CD4-positive, alpha-beta T cell treated with Interleukin-15 for 1 hour (primary cell): ENCODE measurements at places on chromosomes 5 and 9.

- no peak for DNase-seq
Observed at GRCh38 chr5:180487556-180487955, 6.6 kb upstream of the CNOT6 start.

DNA sequence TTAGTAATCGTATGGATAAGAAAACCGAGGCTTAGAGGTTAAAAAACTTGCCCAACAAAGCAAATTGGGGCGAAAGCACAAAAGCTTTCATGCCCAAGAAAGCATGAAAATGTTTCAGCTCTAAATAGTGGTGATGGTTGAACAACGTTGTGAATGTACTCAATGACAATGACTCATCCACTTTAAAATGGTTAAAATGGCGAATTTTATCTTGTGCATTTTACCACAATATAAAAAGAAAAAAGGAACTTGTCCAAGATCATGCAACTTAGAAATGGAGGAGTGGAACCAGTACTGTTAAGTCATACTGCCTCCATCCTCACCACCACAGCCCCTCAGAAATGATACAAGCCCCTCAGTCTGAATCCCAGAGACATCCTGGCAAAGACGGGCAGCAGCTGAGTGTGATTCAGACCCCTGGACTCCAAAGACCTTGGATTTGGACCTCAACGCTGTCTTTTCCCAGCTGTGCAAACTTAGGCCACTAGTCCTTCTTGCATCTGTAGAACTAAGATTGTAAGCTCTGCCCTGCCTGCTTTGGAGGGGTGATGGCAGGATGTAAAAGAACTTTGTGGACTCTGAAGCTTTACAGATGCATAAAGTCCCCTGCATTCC is 158.4 kb downstream of the GABBR2 start:
- no peak for DNase-seq

GRCh38 chr5:75706016-75706415 is 11.2 kb downstream of the POC5 start:
- no peak for DNase-seq

GRCh38 chr5:56674441-56674840 is 140.9 kb upstream of the MAP3K1 start:
- no peak for DNase-seq

DNA sequence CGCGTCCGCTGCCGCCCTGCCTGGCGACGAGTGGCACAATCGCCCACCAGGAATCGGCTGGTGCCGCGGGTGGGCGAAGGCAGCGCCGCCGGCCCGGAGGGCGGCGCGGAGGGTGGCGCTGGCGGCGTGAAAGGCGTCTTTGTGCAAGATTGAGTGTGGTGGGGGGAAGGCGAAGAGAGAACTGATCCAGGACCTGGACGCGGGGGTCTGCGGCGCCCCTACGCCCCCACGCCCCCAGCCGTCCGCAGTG is 4.6 kb upstream of the RGMB start:
- no peak for DNase-seq

- no peak for DNase-seq
Observed at GRCh38 chr5:168020542-168021294, 270.7 kb upstream of the WWC1 start.

DNA sequence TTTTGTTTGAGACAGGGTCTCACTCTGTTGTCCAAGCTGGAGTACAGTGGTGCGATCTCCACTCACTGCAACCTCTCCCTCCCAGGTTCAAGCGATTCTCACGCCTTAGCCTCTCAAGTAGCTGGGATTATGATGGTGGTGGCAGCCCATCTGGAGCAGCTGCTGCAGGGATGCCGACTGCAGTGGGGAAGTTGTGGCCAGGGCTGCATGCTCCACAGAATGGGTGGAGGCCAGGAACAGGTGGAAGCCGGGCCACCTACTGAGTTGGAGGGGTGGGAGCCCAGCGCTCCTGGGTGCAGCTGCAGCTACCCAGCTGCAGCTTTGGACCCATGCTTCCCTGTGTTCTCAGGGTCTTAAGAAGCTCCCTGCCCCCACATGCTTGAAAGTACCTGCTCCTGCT is 99.7 kb downstream of the SCAI start:
- no peak for DNase-seq

DNA sequence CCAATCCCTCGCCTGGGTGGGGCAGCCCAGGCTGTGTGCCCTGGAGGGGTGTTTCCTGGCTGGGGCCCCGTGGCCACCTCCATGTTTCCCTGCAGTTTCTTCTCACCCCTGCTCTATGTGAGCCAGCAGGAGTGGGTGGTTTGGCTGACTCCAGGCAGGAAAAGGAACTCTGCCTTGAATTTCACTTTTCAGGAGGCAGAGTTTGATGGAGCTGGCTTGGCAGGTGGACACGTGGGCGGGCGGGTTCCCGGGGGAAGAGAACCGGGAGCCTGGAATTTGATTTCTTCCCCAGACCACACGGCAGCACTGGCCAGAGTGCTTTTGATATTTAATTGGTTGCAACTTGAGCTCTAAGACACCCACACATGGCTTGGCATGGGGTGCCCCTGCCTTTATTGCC is 119.8 kb upstream of the PANK3 start:
- DNase-seq = no peak

- DNase-seq = no peak
Observed at GRCh38 chr9:98861781-98862504, 54.5 kb downstream of the GALNT12 start.

DNA sequence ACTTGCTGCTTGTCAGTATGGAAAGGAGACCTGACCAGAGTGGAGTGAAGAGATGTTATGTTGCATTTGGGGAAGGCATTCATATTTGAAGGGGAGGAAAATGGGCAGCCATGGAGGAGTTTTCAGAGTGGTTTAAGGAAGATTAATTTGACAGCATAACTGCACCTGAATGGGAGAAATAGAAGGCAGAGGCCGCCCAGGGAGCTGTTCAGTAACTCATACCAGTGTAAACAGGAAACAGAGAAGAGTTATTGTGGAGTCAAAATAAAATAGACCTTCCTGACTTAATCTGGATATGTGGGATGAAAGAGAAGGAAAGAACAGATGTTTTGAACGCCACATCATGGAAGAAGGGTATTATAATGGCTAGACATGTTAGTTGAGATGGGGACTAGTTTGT is 13.4 kb downstream of the SLC44A1 start:
- no peak for DNase-seq

DNA sequence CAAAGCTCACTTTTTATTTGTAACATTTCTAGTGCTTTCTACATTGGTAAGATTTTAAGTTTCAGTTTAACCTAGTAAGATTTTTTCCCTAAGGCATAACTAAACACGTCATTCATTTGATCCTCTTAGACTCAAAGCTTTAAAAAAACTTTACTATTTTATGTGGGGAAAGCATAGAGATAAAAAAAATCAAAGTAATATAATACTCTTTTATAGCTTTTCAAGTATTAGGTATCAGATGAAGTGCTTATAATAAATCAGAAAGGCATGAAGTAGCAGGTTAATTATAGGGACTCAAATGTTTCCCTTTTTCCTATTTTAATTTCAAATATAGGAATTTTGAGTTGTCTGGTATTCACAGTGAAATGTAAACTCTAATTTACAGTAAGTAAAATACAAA is 68.0 kb upstream of the POU5F2 start:
- DNase-seq = no peak

- no peak for DNase-seq
Observed at GRCh38 chr9:86912210-86912609, 35.1 kb downstream of the GAS1 start.

DNA sequence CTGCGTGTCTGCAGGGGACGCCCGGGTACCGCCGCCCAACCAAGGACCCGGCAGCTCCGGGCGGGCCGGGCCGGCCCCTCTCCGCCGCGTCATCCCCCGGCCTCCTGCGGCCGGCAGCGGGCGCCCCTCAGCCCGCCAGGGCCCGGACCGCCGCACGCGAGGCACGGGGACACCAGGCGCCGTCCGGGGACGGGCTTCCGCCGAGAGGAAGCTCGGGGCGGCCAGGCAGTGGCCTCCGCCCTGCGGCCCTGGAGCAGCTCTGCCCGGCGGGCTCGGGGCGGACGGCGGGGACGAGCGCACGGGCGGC is 373 bp downstream of the FBXW5 start:
- no peak for DNase-seq

- no peak for DNase-seq
Observed at GRCh38 chr5:150149618-150150017, 6.0 kb downstream of the PDGFRB start.

DNA sequence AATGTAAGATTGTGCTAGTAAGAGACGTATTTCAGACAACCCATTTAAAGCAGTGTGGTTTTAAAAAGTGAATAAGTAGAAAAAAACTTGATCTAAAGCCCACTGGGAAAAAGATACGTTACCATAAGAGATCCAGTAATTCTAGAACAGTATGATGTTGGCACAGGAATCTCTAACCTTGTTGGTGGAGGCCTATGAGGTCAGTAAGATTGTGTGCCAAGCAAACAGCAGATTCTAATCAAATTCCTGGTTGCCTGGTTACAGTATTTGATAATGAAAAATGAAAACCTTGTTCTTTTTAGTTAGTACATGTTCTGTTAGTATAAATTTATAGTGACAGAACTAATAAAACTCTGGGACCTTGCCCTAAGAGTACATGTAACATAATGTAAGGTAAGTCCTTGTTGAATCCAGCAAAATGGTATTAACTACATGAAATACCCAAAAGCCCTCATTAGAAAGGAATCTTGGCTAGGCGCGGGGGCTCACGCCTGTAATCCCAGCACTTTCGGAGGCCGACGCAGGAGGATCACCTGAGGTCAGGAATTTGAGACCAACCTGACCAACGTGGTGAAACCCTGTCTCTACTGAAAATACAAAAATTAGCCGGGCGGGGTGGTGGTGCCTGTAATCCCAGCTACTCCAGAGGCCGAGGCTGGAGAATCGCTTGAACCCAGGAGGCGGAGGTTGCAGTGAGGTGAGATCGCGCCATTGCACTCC is 33.2 kb upstream of the DMXL1 start:
- DNase-seq = no peak

DNA sequence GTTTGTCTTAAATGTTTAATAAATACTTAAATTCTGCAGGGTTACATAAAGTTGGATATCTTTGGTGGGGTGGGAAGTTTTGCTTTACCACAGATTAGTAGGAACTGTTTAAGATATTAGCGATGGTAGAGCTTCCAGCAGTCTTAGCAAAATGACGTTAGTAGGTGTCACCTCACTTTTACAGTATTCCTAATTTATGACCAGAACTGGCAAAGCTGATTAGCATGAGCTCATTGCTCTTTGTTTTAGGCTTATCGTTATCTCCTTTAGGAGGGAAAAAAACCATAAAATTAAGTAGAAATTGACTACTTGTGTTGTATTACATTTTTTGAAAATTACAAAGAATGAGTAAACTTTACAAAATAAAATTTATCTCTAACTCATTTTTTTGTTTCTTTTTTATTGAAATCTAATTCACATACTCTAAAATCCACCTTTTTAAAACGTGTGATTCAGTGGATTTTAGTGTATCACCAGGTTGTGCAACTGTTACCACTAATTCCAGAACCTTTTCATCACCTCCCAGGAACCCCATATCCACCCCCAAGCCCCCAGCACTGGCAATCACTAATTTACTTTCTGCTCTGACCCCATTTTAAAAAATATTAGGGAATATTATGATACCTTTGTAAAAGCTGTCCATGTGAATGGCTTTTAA is 129.5 kb downstream of the TRIO start:
- no peak for DNase-seq
